Dermis microvascular lymphatic vessel endothelial cell (primary cell): ENCODE measurements at places on chromosomes 5 and 9.

DNA sequence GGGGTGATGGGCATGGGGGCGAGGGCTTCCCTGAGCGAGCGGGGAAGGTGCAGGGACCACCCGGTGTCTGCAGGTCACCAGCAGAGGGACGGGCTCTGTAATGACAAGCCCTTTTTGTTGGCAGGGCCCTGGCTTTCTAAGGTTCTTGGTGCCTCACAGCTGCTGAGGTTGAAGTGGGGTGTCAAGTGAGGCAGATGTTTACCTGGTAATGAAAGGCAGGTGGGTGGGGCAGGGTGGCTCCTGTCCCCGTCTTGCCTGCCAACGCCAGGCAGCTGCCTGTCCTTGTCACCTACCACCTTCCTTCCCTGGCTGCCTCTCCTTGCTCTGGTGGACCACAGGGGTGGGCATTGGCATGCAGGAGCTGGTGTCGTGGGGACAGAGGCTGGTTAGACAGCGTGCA lies 41.0 kb upstream of the SEMA4D start:
- no peak for DNase-seq

GRCh38 chr5:175743676-175744210 lies 85.9 kb downstream of the HRH2 start:
- no peak for DNase-seq

GRCh38 chr9:98091735-98092612 lies 27.0 kb downstream of the TRIM14 start:
- no peak for DNase-seq

DNA sequence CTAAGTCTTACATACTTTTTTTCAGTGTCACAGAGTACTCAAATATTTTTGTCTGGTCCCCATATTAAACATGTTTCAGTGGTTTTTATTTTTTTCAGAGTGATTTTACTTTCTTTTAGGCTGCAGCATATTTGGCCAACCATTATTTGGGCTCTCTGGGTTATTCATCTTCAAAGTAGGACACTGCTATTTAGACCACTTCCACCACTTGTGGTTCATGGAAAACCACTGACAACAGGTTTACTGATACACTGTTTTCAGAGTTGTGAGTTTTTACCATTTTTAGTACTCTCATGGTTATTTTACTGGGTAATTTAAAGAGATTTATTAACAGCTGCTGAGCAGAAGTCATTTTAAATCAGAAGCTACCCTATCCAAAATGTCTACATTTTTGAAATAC lies 437.6 kb downstream of the KIAA0825 start:
- DNase-seq, result no peak
